ENCODE measurements at places on chromosomes 2 and 18. TPM values are rescaled to one million over a fixed set of nuclear protein-coding genes. Genes with fewer than 3 reads are reported as not detected.

Gene GAD1
- polyA plus RNA-seq: 1.0 TPM

Gene TRIM43B
- polyA plus RNA-seq: not detected

Gene APLF
- polyA plus RNA-seq: 7.3 TPM

Gene PLGLB2
- 0.14 TPM for polyA plus RNA-seq

Gene ASPRV1
- 0.59 TPM for polyA plus RNA-seq

Gene B3GNT7
- 26.4 TPM for polyA plus RNA-seq

GRCh38 chr2:178413472-178414265 is 37.3 kb downstream of the PRKRA start:
- peak; percentile 59 for DNase-seq

DNA sequence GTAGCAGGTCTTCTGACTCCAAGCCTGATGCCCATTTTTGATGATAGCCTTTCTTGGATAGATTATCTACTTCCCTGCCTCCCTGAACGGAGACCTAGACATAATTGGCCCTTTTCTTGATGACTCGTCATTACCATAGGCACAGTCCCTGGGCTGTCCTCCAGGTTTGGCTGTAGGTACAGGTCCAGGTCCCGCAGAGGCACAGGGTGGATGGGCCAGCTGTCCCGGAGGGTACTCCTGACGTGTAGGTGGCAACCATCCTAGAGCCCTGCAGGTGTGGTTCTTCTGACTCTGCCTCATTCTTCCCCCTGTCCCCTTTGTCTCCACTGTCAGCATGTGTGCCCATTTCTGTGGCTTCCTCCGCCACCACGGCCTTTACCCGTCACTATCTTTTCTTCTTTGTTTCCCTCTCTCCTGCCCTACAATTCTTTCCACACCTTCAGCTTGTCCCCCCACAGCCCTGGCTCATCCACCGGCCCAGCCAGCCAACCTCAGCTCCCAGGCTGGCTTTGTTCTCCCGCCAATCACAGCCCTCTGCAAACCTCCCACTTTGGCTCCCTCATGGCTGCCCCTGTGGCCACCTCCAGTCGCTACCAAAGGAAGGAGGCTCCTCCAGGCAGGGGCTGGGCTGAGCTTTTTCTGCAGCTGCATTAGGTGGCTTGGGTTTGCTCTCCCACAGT is 102.8 kb downstream of the SMAD7 start:
- no peak for DNase-seq

- DNase-seq: no peak
Measured at GRCh38 chr18:35183886-35184285, 56.9 kb upstream of the ZNF397 start.

DNA sequence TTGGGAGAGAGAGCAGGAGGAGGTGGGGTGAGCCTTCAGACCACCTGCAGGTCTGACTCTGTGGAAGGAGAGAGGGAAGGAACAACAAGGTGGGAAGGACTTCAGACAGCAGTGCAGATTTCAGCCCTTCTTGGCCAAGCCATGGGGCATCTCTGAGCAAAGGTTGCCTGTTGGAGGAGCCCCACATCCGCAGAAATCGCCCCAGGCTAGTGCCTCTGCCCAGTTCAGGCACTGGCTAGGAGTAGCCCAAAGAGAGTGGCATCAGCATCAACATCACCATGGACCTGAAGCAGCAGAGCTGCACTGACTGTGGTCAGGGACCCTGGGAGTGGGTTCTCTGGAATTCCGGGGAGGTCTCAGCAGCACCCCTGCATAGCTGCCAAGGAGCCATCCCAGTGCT is 10.2 kb downstream of the GPR55 start:
- DNase-seq: no peak

- no peak for DNase-seq
Measured at GRCh38 chr2:86623043-86623493, 597 bp downstream of the RNF103 start.

- no peak for DNase-seq
Measured at GRCh38 chr2:47160660-47161059, 5.6 kb upstream of the STPG4 start.

- DNase-seq: no peak
Measured at GRCh38 chr18:60391571-60392226, 19.1 kb upstream of the MC4R start.

DNA sequence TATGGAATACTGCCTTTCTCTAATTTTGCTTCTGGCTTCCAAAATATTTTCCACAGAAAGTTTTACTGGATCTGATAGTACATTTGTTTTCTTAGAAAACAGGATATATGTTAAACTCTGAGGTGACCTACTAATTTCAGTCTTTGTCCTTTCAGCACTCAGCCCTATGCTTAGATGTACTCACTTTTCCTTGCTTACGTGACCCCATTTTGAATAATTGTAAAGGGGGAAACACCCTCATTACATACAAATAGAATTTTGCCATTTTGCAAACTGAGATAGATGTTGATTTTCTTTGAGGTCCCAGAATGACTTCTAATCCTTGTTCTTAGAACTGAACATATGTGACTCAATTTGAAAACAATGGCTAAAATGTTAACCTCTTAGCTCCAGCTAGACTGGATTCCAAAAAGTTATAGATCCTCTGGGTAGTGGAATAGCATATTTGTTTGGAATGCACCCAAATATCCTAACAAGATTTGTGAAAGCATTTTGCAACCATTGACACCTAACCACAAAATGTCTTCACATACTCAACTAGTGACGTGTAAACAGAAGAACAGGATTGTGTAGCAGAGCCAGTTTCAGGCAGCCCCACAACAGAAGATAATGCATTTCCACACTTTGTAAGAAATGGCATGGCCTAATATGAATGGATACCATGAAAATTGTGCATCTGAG is 44.8 kb upstream of the EHBP1 start:
- DNase-seq: no peak
